ENCODE measurements at places on chromosomes 1 and 21.

DNA sequence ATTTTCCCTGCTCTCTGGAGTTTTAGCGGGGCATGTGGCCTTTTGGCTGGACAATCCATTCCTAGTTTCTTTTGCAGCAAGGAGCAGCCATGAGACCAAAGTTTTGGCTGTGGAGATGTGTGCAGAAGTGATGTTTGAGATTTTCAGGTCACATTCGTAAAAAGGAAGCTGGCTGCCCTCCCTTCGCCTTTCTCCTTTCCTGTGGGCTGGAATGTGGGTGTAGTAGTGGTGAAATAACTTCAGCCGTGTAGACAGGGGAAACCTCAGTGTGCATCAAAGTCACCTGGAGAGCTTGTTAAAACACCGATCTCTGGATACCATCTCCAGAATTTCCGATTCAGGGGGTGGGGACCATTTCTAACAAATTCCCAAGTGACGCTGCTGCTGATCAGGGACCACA, 5.3 kb upstream of the GPR88 start:
- no peak for DNase-seq

DNA sequence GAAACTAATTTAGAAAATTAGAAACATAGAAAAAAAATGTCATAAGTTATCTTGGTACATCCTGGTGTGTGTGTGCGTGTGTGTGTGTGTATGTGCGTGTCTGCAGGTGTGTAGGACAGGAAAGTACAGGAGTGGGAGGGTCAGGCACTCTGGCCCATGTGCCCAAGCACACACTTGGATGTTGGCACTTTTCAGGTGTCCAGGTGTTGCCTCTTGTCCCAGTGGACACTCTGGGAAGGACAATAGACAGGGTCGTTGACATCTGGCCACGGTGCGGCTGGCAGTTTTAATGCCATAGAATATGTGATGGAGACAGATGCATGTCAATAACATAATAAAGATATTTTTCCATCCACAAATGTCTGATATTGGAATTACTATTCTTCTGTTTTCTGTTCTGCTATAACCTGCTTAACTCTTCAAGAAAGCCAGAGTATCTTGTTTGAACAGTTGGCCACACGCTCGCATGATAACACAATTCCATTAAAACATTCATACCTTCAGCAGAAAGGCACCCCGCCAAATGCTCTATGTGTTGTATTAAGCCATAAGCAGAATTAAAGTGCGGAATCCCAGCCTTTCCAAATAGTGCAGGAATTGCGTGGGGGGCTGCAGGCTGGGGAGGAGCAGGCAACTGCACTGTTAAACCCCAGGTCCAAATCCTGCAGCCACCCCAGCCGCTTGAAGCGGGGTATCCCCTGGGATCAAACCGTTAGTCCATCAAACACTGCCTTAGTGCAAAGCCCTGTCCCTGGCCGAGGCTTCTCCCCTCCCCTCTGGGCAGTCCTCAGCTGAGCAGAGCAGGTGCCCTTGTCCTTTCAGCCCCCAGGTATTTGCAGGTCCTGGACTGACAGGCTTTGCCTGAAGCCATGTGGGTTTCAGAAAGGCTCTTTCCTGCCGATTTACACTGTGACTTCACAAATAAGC, 390.0 kb downstream of the CAMTA1 start:
- DNase-seq = no peak

GRCh38 chr1:37020653-37021277, 13.6 kb downstream of the GRIK3 start:
- no peak for DNase-seq

- no peak for DNase-seq
Measured at GRCh38 chr1:19786988-19787423, 12.7 kb downstream of the TMCO4 start.

GRCh38 chr1:243580072-243580471, 270.0 kb downstream of the AKT3 start:
- DNase-seq = no peak

- DNase-seq = no peak
Measured at GRCh38 chr1:86861424-86861823, 52.5 kb downstream of the SELENOF start.
